SK-N-SH treated with all-trans-retinoic acid at 6 μM for 48 hours (cell line): ENCODE measurements at places on chromosomes 5 and 9.
A peak's percentile ranks its signal among the peaks of the same experiment; 100 is the strongest.

- ATAC-seq = no peak
Observed at GRCh38 chr9:91382298-91382697, 20.6 kb upstream of the AUH start.

DNA sequence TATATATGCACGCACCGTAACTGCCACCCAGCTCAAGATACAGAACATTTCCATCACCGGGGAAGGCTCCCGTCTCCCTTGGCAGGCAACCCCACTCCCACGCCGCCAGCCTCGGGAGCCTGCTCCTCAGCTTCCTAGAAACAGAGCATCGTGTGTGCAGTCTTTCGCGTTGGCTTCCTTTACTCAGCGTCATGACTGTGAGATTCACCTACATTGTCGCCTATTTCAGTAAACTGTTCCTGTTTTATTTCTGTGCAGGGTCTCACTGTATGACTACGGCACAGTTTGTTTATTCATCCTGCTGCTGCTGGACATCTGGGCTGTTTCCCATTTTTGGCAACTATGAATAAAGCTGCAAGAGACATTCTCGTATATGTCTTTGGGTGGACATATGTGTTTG, 90.7 kb downstream of the STK10 start:
- no peak for ATAC-seq

DNA sequence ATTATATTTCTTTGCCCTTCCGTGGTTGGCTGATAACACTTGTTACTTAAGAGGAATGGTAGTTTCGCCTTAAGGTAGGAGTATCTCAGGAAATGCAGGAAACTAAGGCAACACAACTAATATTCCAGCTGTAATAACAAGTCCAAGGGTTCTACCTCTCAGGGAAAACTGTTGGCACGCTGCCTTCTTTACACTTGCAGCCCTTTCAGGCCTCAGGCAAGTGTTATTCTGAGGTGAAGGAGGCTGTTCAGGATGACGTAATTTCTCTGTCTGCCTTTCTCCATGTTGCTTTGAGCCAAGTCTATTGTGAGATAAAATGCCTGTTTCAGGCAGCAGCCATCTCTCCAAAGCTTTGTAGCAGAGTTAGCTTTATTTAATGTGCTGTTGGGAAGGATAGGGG, 38.0 kb downstream of the VCAN start:
- ATAC-seq = peak; percentile 38

DNA sequence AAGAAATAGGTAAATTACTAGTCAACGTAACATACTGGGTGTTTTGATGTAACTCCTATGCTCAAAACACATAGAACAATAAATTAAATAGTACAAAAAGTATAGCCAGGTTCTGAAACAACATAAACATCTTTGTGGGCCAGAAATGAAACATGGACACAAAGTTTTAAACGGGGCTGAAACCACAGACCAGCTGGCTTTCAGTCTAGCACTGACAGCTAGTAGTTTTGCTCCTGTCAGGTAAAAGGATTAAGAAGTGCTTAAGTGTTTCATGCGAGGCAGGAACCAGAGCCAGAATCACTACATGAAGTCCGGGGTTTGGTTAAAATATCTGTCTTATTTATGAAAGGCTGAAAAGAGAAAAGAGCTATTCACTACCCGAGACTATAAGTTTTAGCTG, 19.5 kb downstream of the DCAF10 start:
- no peak for ATAC-seq

DNA sequence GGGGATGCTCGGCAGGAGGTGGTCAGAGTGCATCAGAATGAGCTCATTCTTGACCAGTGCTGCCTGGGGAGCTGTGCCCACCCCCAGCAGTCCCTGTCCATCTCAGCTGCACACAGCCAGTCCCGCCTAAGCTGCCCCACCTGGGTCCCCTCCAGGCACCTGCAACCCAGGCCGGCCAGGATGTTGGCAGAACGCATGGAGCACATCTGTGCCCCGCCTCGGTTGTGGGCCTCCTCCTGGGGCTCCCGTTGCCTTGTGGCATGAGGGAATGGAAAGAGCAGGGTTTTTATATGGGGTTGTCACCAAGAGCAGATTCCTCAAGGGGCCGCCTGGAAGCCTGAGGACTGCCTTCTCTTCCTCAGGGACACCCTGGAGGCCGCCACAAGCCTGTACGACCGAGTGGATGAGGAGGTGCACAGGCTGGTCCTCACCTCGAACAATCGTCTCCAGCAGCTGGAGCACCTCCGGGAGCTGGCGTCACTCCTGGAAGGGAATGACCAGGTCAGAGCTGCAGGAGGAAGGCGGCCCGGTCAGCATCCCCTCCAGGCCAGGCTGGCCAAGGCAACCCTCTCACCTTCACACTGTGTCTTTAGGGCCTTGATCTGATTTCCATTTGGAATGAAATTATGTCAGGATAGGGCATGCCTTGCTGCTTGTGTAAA, 34.8 kb upstream of the LRRC14B start:
- ATAC-seq = no peak

GRCh38 chr5:138391859-138392386, 39.4 kb downstream of the KDM3B start:
- no peak for ATAC-seq

- no peak for ATAC-seq
Observed at GRCh38 chr5:124310453-124310852, 436.0 kb downstream of the ZNF608 start.

- ATAC-seq = no peak
Observed at GRCh38 chr5:157542282-157543000, 33.1 kb downstream of the ADAM19 start.

GRCh38 chr5:51109786-51110410, 273.4 kb upstream of the ISL1 start:
- ATAC-seq = no peak

DNA sequence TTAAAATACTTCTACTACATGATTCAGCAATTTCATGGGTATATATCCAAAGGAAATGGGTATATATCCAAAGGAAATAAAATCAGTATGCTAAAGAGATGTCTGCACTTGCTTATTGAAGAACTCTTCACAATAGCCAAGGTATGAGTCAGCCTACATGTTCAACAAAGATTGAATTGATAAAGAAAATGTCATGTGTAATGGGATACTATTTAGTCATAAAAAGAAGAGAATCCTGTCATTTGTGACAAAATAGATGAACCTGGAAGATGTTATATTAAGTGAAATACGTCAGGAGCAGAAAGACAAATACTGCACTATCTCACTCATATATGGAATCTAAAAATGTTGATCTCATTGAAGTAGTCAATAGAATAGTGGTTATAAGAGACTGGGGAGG, 944.5 kb upstream of the CTNND2 start:
- no peak for ATAC-seq

- no peak for ATAC-seq
Observed at GRCh38 chr5:45800331-45800730, 104.2 kb upstream of the HCN1 start.

GRCh38 chr9:111898331-111899096, 1.9 kb downstream of the UGCG start:
- no peak for ATAC-seq

GRCh38 chr9:84899326-84899725, 229.8 kb downstream of the NTRK2 start:
- ATAC-seq = no peak

DNA sequence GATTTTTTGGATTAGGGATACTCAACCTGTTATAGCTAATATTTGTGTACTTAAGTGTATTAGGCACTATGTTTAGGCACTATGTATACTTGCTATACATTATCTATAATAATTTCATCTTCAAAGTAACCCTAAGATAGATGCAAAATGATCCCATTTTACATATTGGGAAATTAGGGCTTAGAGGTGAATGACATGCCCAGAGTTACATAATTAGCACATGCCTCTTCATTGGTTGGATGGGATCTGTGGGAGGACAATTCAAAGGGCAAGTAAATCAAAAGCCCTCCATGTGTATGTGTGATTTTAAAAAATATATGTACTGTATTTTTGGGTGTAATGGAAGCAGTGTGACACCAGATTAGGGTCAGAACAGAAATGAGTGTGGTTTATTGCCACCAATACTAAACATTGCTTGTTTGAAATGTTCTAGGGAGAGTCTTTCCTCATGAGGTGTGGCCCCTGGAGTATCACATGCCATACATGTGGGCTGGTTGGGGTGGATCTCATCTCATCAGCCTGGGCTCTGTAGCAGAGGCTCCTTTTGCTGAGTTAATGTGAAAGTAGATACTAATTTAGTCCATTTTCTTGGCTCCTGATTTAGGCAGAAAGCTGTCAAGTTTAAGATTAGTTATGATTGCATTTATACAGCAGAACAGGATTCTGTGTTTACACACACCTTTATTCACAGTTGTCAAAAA, 5.5 kb downstream of the C9orf85 start:
- ATAC-seq = no peak

DNA sequence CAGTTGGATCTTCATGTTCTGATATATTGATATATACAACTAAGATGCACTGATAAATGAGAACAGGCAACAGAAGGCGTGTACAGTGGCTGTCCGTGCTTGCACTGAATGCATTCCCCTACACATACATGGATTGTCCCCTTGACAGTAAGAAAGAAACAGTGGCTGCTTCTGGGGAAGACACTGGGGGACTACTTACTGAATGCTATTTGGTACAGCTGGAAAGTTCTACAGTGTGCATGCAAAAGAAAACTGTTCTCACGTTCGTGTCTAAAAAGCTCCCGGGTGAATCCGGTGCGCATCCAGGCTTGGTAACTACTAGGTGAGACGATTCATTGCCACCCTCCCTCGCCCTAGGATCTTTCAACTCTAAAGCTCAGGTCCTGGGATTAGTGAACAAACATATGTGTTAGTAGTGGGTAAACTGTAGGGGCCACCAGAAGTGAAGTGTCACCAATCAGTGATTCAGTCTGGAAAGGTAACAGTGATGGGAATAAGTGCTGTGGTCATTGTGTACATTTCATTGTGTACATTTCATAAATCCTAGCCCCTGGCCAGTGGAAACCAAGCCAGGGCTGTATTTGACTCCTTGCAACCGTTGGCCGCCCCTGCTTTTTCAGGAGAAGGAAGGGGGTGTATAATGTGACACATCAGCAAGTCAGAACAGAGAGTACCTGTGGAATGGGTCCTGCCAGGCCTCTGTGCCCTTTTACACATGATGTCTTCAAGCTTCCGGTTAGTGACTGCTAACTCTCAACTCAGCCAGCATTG, 46.3 kb upstream of the BOD1 start:
- ATAC-seq = no peak
